ENCODE measurements at places on chromosomes 13 and 19. TPM values are rescaled to one million over a fixed set of nuclear protein-coding genes. Genes with fewer than 3 reads are reported as not detected.

The KIR2DL3 gene
- not detected for polyA plus RNA-seq

The LACC1 gene
- 1.5 TPM for polyA plus RNA-seq

The CEACAM6 gene
- not detected for polyA plus RNA-seq

The CYP2A7 gene
- polyA plus RNA-seq, result not detected

The ICAM5 gene
- polyA plus RNA-seq, result 26.5 TPM

The KLF12 gene
- polyA plus RNA-seq, result 8.8 TPM

The HCST gene
- polyA plus RNA-seq, result 0.93 TPM

The CBLC gene
- polyA plus RNA-seq, result not detected

The SMIM17 gene
- not detected for polyA plus RNA-seq

The HS6ST3 gene
- polyA plus RNA-seq, result not detected

The ZNF585A gene
- 5.8 TPM for polyA plus RNA-seq

The C19orf85 gene
- polyA plus RNA-seq, result not detected

The TYROBP gene
- polyA plus RNA-seq, result not detected

The ZNF576 gene
- polyA plus RNA-seq, result 19.5 TPM

The ZNF599 gene
- 6.5 TPM for polyA plus RNA-seq

The SIGLEC5 gene
- not detected for polyA plus RNA-seq

The WTIP gene
- 30.3 TPM for polyA plus RNA-seq

The FLT1 gene
- polyA plus RNA-seq, result 4.5 TPM

The F2RL3 gene
- 0.03 TPM for polyA plus RNA-seq

The NLRP4 gene
- polyA plus RNA-seq, result not detected

The CLN5 gene
- 9.7 TPM for polyA plus RNA-seq

The DMKN gene
- 2.2 TPM for polyA plus RNA-seq

The KISS1R gene
- polyA plus RNA-seq, result not detected

The FXYD3 gene
- polyA plus RNA-seq, result not detected

The C5AR1 gene
- polyA plus RNA-seq, result 1.0 TPM

The FFAR2 gene
- not detected for polyA plus RNA-seq

The RYR1 gene
- polyA plus RNA-seq, result 0.03 TPM

The SULT2A1 gene
- polyA plus RNA-seq, result not detected

The DIRAS1 gene
- 14.0 TPM for polyA plus RNA-seq

The SLAIN1 gene
- 0.29 TPM for polyA plus RNA-seq

The COL5A3 gene
- polyA plus RNA-seq, result 1.5 TPM

The ZNF497 gene
- 0.24 TPM for polyA plus RNA-seq

The OR1M1 gene
- polyA plus RNA-seq, result not detected

The INSL3 gene
- polyA plus RNA-seq, result not detected

The ZNF43 gene
- 2.9 TPM for polyA plus RNA-seq

The RASGRP4 gene
- polyA plus RNA-seq, result not detected

The SLC25A23 gene
- 8.2 TPM for polyA plus RNA-seq

The METTL21C gene
- not detected for polyA plus RNA-seq

The CERS1 gene
- polyA plus RNA-seq, result 4.1 TPM

The C1QTNF9 gene
- polyA plus RNA-seq, result 0.22 TPM

All from IMR-90 (cell line).